ENCODE measurements at places on chromosomes 12 and 14.

DNA sequence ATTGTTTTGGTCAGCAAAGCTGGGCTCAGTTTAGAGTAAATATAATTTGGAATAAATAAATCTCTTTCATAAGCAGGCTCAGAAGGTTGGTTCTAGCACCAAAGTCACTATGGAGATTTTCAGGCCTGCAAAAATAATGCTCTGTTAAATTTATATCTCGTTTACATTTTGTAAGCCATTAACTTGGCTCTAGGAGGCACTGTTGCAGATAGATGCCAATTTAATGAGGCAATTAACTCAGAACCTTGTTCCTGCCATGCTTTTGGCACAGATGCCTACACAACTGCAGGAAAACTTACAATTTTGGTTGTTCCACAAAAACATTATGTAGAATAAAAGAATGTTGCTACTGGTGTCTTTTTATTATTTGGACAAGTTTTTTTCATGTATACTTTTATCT is 428.1 kb downstream of the FLRT2 start:
- DNase-seq: no peak

DNA sequence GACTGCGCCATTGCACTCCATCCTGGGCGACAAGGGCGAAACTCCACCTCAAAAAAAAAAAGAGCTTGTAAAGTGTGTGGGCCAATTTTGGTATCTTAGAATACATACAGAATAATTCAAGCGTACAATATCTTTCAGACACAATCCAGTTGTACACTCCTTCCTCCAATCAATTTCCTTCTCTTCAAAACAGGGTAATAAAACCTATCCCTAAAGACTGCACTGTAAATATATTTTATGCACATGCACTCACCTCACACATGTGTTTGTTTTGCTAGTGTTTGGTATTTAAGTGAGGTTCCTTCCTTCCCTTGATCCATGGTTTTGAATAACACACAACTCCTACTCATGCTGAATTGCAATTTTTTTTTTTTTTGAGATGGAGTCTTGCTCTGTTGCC is 125.9 kb downstream of the PRICKLE1 start:
- DNase-seq: no peak

DNA sequence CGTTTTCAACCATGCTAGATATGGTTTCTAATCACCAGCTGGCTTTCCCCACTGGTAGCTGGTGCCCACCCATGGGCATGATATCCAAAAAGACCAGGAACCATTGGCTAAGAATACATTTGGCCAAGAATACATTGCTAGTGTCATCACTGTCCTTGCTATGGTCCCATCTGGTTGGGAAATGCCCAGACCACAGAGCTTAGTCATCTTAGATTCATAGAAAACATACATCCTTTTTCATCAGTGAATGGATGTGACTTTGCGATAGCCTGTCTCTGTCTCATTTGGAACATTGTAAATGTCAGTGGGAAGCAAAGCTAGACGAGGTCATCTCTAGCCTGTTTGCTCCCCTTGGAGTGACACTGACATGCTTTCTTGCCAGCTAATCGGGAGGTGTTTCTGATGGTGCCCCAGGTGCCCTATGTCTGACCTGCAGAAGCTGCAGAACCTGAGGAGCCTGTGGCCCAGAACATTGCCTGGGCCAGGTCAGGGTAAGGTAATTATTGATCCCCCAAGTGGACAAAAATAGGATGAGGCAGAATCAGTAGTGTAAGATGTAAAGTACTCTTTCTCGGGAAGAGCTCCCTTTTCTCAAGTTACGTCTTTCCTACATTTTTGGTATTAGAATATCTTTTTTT is 194.8 kb downstream of the SLC41A2 start:
- DNase-seq: no peak

- no peak for DNase-seq
Measured at GRCh38 chr12:6097411-6097810, 27.1 kb downstream of the VWF start.

GRCh38 chr12:123367511-123367910 is 2.9 kb upstream of the SBNO1 start:
- no peak for DNase-seq

DNA sequence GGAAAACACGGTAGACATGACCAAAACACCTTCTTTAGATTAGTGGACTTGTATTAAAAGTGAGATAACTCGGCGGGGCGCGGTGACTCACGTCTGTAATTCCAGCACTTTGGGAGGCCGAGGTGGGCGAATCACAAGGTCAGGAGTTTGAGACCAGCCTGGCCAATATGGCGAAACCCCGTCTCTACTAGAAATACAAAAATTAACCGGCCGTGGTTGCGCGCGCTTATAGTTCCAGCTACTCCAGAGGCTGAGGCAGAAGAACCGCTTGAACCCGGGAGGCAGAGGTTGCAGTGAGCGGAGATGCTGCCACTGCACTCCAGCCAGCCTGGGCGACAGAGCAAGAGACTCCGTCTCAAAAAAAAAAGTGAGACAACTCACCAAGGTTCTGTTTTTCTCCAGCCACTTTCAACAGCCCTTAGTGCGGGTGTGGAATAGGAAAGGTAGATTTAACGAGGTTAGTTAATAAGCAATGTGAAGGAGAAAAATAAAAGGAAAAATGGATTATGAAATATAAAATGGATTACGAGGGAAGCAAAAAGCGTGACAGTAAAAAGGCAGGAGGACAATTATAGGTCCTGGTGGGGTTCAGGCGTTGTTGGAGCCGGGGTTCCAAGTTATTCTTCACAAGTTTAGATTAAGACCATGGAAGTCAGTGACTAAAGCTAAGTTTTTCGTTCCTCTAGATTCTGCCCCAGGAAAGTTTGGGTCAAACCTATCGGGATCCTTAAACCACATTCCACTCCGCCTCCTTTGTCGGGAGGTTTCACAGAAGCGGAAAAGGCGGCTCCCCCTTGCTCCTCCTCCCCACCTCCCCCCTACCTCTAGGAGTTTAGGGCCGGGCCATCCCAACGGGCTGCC is 534 bp downstream of the PPP2R3C start:
- DNase-seq: no peak

GRCh38 chr14:72737560-72737943 is 156.3 kb downstream of the DPF3 start:
- no peak for DNase-seq

DNA sequence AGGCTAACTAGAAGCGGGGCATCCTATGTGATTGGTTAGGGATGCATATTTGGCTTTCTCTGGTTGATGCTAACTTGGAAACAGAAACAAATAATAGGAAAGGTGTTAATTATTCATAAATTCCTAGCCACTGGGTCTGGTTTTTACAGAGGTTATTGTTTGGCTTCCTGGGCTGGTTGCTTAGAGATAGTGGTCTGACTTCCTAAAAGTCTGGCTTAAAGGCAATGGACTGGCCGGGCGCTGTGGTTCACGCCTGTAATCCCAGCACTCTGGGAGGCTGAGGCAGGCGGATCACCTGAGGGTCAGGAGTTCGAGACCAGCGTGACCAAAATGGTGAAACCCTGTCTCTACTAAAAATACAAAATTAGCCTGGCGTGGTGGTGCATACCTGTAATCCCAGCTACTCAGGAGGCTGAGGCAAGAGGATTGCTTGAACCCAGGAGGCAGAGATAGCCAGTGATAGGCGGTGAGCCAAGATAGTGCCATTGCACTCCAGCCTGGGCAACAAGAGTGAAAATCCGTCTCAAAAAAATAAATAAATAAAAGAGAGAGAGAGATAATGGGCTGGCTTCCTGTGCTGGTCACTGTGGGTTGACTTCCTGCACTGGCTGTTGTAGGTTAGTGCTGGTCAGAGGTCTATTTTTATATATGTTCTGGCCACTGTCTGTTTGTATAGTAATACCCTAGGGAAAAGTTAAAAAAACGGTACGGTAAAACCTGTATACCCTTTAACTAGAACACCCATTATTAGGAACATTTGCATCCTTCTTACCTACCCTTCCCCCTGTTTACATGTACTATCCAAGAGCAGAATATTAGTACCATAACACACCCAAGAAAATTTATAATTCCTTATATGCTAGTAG is 24.1 kb downstream of the OR6S1 start:
- peak; percentile 34 for DNase-seq

GRCh38 chr14:74712499-74713394 is at the start of the genes AREL1 and FCF1:
Gene AREL1 (minus strand): TSS chr14:74713080. CDS start chr14:74685615, 27,465 bp downstream.
Gene FCF1 (plus strand): TSS chr14:74713144. CDS start chr14:74713198, 54 bp downstream.
- peak; percentile 86 for DNase-seq

DNA sequence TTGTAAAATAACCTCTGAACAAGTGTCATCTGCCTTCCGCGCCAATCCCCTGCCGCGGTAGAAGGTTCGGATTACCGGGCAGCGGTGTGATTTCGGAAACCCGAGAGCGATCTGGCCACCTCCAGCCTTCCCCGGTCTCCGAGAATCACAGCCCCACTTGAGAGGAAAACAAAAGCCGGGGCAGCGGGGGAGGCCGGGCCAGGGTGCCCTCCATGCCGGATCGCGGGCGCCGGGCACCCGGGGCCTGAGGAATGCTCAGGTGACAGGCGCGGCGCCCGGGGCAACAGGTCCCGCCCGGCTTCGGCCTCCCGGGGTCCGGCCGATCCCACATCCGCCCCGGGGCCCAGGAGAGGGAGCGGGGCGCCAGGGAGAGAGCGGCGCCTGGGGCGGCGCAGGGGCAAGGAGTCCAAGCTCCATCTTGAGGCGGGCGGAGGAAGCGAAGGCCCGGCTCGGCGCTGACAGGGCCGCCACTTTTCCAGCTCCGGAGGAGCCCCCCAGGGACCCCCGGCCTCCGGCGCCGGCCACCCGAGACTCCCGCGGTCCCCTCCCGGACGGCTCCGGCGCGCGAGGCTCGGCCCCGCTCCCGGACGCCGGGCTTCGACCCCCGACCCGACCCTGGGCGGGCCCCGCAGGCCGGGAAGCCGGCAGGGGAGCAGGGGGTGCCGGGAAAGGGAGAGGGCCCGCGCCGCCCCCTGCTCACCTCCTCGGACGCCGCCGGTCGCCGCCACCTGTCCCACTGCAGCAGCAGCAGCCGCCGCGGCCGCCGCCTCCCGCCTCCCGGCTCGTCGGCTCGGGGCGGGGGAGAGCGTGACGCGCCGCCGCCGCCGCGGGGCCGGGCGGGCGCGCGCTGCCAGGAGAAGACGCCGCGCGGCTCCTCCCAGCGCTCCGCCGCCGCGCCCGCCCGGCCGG is at the start of gene CLIP1:
CLIP1 (minus strand) TSS at position 849 of the 909 bp plus-strand sequence. CDS start 42,217 bp downstream, outside the sequence.
- peak; percentile 58 for DNase-seq

DNA sequence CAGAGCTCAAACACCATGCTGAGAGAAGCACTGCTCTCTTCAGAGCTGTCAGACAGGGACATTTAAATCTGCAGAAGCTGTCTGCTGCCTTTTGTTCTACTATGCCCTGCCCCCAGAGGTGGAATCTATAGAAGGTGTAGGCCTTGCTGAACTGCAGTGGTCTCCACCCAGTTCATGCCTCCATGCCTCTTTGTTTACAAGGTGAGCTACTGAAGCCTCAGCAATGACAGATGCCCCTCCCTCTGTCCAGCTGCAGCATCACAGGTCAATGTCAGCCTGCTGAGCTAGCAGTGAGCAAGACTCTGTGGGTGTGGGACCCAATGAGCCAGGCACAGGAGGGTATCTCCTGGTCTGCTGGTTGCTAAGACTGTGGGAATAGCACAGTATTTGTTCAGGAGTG is 25.4 kb upstream of the CCDC198 start:
- DNase-seq: no peak

GRCh38 chr12:34396861-34397590 is 374.7 kb downstream of the ALG10 start:
- no peak for DNase-seq

GRCh38 chr14:67673451-67673850 is 981 bp downstream of the VTI1B start:
- DNase-seq: no peak

DNA sequence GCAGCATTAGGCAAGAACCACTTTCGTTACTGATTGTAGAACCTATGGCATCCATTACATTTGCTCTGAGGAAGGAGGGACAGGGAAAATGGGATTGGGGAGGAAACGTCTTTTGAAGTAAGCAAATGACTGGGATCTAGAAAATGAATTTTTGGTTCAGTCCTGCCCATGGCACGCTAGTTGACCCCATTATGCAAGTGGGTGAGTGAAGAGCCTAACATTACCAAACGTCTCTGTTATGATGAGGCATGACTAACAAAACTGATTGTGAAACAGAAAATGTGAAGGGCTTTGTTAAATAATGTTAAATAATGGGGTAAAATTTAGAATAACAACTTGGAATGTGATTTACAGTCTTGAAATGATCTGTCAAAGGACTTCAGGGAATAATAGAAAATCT is 38.9 kb downstream of the CPSF2 start:
- DNase-seq: no peak

GRCh38 chr12:62697893-62698292 is 231.3 kb downstream of the MON2 start:
- no peak for DNase-seq

- DNase-seq: no peak
Measured at GRCh38 chr14:24441485-24441884, 1.1 kb downstream of the SDR39U1 start.

DNA sequence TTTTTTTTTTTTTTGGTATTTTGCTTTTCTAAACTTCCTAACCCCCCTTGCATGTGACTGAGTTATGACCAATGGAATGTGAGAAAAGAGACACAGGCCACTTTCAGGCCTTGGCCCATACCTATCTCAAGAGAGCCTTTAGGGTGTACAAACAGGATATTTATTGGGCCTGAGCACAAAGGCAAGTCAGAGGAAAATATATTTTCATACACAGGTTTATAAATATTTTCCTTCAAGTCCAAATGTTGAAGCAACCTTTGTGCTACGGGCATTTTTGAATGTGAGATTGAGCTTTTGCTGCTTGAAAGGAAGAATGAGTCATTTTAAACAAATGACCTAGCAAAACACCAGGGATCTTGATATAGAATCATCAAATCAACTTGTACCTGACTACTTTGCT is 228.6 kb upstream of the E2F7 start:
- DNase-seq: no peak

- no peak for DNase-seq
Measured at GRCh38 chr14:87139299-87139698, 853.7 kb downstream of the GALC start.

DNA sequence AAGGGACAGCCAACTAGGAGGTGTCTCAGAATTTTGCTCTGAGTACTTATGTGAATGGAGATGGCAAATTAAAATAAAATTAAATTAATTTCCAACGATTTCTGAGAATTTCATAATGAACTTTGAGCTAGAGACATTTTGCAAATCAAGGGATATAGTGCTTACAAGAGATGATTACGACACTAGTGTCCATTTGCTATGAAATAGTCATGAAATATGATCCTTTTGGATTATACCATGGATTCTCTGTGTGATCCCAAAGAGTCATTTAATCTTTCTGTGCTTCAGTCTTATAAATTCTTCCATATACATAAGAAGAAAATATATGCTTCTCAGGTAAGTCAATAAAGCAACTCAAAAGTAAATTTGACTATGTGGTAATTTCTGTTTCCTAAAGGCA is 240.6 kb downstream of the SLC25A21 start:
- DNase-seq: no peak

DNA sequence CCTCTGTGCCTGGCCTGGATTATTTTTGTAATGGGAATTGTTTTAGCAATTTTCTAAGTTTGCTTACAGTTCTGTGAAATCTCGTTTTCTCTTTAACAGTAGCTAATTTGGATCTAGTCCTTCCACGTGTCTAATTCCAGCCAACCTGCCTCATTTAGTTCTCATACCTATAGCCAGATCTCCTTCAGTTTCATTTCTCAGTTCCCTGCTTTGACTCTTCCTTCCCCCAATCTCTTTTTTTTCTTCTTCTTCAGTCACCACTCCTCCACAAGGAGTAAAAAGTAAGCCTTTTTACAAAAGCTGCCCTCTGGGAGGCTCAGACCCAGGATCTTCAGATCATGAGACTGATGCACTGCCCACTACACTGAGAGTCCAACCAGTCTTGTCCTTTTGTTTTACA is 1.4 kb downstream of the THTPA start:
- no peak for DNase-seq

- peak; percentile 9 for DNase-seq
Measured at GRCh38 chr12:55142669-55143565, 16.7 kb downstream of the OR9K2 start.

GRCh38 chr12:65632131-65632855 is 192.0 kb upstream of the HMGA2 start:
- no peak for DNase-seq
